ENCODE measurements at places on chromosomes 2 and 18. TPM values are rescaled to one million over a fixed set of nuclear protein-coding genes. Genes with fewer than 3 reads are reported as not detected.

- DNase-seq: no peak
Observed at GRCh38 chr2:216540920-216541319, 42.3 kb downstream of the RPL37A start.

DNA sequence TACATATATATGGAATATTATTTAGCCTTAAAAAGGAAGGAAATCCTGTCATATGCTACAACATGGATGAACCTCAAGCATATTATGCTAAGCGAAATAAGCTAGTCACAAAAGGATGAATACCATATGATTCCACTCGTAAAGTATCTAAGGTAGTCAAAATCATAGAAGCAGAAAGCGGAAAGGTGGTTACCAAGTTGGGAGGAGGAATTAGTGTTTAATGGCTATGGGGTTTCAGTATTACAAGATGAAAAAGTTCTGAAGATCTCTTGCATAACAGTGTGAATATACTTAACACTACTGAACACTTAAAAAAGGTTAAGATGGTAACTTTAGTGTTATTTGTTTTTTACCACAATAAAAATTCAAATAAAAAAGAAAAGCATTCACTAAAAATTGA is 99.0 kb downstream of the MGAT5 start:
- no peak for DNase-seq

DNA sequence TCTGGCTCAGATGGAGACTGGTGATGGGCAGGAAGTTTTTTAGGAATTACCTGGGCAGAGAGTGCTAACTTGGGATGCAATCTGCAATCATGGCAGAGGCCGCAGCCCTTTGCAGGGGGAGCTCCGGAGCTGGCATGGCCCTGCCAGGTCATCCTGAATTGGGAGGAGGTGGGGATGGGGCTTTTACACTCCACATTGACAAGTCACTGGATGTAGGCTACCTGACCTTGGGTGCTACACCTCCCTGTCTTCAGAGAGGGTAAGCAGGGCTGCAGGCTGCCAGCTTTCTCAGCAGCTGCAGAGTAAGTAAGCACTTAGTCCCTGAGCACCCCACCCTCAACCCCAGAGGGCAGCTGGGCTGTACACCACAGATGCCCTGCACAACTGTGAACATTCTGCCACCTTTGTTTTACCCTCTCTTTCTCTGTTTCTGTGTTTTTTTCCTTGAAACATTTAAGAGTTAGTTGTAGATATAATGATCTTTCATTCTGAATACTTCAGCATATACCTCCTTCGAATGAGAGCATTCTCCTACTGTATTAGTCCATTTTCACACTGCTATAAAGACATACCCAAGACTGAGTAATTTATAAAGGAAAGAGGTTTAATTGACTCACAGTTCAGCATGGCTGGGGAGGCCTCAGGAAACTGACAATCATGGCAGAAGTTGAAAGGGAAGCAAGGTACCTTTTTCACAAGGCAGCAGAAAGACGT is 6.8 kb upstream of the HS1BP3 start:
- DNase-seq: no peak

GRCh38 chr2:168002021-168002553 is 245.3 kb downstream of the STK39 start:
- no peak for DNase-seq

DNA sequence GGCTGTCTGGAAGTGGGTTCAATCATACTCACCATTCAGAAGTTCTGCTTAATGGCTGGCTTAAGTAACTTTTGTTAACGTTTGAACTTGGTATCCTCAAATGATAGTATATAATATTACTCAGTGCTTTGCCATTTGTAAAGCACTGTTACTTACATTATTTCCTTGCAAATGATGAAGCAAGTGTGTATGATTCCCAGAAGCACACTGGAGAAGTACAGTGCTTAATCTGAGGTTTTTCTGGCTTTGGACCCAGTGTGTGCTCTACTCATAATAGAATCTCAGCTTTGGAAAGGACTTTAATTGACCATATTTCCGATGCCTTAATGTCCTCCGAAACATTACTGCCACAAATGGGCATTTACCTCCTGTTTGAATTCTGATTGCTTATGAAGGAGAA is 63.3 kb downstream of the MAP3K20 start:
- no peak for DNase-seq

The HOXD1 gene
- total RNA-seq: 0.26 TPM

DNA sequence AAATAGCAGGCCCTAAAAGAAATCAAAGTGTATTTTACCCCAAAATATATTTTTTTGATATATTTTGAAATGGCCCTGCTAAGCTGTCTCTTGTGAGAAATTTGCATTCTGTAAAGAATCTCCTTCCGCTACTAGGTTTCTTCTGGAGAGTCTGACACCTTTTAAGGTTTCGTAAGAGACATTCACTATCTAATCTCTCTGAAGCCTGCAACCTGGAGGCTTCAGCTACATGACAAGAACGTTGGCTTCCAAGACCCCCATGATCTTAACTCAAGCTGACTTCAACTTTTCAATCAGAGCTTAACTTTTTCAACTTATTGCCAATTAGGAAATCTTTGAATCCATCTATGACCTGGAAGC is 1894.9 kb upstream of the LRRTM1 start:
- DNase-seq: no peak

The INPP5D gene
- total RNA-seq: 8.8 TPM

DNA sequence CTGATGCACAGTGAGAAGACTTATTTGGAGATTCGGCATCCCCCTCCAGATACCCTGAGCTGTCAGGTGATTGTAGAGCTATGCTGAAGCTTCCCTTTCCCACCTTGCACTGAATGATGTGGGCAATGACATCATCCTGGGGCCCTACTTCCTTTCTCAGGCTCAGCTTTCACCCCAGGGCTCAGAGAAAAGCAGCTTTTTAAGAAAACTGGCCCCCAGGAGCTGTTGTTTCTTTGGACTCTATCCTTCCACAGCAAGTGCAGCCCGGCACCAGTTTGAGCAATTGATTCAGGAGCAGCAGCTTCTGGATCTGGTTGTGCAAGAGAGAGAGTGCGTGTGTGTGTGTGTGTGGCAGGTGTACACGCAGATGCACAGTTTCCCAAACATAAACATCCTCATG is 251.3 kb downstream of the ANAPC1 start:
- no peak for DNase-seq

The LBX2 gene
- total RNA-seq: 2.3 TPM

DNA sequence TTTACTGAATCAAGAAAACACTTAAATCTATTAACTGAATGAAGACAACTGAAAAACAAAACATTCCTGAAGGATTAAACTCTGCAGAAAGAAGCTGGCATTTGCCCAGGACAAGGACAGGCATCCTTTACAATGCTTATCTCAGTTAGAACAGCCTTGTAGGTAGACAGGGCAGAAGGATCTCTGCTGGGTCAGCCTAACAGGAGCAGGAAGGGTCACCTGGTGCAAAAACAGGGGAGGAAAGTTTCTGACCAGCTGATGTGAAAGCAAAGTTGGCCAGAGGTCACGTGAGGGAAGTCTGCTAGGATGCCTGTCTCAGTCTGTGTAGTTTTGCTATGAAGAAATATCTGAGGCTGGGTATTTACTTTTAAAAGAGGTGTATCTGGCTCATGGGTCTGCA is 348.6 kb downstream of the ANAPC1 start:
- DNase-seq: no peak

DNA sequence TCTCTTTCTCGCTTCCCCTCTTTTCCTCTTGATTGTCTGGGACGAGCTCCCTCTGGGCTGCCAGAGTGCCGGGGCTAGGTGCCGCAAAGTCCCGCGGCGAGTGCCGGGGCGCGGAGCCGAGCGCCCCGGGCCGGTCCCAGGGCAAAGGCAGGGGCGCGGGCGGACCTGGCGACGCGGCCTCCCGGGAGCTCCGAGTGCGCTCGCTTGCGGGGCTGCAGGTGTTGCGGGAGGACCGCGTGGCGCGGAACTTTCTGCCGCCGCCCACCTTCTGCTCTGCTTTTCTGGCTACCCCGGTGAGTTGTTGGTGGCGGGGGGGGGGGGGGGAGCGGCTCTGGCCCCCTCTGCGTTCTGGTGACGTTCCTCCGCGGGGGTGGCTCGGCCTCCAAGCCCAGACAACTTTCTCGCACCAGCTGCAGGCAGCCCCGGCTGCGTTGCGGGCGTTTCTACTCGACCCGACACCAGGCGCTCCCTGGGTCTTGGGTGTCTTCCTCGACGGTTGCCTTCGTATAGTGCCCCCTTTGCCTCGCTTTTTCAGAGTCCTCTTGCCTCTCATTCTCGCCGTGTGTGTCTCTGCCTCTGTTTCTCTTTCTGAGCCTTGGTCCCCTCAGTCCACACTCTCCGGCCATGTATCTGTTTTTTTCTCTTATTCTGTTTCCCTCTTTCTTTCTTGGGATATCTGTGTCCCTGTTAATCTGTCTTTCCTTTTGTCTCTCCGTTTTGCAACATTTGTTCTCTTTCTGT is 759 bp downstream of the GALNT13 start:
- no peak for DNase-seq

The LYPD6B gene
- total RNA-seq: 9.3 TPM
